ENCODE measurements at places on chromosomes 11 and 22. TPM values are rescaled to one million over a fixed set of nuclear protein-coding genes. Genes with fewer than 3 reads are reported as not detected.

GRCh38 chr22:44098021-44098739 is 74.1 kb downstream of the PARVB start:
- no peak for DNase-seq

DNA sequence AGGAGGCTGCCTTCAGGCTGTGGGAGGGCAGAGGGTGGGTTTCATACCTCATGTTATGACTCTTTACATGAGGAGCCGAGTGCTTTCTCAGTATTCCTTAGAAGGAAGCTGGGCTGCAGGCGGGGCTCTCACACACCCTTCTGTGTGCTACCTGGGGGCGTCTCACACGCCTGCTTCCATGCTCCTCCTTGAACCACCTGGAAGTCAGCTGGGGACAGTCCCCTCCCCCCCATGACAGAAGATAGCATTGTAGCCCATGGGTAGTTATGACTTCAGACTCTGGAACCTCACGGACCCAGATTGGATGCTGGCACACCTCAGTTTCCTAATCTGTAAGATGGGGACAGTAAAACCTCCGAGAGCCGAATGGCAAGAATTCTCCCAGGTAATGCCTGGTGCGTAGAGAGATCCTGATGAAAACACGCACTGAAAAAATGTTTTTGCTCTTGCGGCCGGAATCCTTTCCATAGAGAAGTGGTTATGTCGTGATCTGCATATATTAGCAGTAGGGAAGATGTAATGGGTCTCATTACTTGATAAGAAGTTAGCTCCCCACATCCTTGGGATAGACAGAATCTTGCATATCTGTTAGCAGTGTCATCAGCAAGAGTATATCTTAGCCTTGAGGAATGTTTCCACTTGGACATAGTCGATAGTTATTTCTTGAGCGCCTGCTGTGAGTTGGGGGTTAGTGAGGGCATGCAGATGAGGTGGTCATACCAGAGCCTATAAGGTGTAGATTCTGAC is 4.9 kb downstream of the DAGLA start:
- no peak for DNase-seq

DNA sequence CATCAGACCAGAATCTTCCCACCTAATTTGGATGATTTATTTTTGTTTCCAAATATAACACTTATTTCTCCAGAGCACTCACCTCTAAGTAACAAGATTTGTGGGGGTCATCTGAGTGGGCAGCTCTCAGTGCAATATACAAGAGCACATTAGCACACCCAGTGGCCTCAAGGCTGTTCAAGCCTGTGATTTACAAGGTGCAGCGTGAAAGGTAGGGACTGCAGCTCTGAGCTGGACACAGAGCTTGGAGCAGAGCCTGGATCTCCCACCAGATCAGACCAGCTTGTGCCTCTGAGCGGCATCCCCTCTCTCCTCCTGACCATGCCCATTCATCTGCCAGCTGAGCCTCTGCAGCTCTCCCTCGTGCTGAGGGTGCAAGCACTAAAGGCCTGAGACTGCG is 323.3 kb upstream of the ZC3H12C start:
- no peak for DNase-seq

DNA sequence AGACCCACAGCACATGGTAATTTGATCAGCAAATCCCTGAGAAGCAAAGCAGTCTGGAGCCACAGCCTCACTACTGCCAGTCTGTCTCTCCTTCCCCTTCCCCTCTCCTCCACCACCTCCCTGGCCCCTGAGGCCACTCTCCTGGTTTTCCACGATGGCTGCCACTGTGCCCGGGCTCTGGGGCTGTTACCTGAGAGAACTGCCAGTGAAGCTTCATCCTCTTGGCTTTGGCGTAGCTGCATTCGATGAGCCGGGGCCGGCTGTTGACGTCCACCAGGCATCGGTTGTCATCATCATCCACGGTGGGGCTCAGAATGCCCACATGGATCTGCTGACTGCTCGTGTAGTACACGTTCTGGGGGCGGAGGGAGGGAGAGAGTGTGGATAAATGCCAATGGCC is 60.2 kb downstream of the CSNK2A3 start:
- no peak for DNase-seq

H19 gene
- 1.3 TPM for polyA plus RNA-seq
